ENCODE measurements at places on chromosomes 1 and 21. TPM values are rescaled to one million over a fixed set of nuclear protein-coding genes. Genes with fewer than 3 reads are reported as not detected.

ETV3L gene
- not detected for polyA plus RNA-seq

CFHR3 gene
- polyA plus RNA-seq = 0.24 TPM

RAB7B gene
- 11.5 TPM for polyA plus RNA-seq

DNA sequence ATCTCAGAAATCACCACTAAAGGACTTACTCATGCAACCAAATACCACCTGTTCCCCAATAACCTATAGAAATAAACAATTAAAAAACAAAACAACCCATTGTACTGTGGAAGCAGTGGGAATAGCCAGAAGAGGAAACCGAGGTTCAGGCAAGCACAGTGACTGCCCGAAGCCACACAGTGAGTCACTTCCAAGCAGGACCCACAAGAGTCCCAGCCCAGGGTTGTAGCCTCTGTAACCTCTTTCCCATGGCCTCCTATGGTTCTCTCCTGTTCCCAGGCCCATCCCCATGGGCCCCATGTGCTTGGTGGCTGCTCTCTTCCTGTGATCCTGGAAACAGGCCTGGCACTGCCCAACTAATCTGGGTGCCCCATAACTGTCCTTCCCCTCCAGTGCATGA lies 29.0 kb upstream of the HTR1D start:
- H3K27me3 ChIP-seq = no peaks in the 10 kb centered on the region
- no peak overlapping the region for H3K27ac ChIP-seq
- H3K4me3 ChIP-seq = no peak overlapping the region
- no peaks in the 10 kb centered on the region for H3K4me1 ChIP-seq

- H3K27ac ChIP-seq = no peak overlapping the region
- H3K4me1 ChIP-seq = peaks cover 5% of the 10 kb centered on the region
- H3K27me3 ChIP-seq = no peaks in the 10 kb centered on the region
- peak; percentile 79 for DNase-seq
Observed at GRCh38 chr1:203271018-203271743, 34.1 kb upstream of the BTG2 start.

DNA sequence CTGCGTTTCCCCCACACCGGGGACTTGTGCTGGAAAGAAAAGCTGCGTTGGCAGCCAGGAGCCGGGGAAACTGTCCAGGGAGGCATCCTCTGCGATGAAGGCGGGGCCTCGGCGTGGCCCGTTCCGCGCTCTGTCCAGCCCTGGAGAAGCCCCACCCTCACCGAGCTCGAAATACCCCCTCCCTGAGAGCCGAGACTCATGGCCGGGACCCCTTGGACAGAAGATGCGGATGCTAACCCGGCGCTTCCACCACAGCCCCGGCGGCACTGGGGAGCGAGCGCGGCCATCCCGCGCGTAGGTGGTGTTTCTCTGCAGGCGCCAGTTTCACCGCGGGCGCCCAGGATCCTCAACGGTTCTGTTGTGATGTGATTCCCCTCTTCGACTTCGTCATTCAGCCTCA lies 31.6 kb downstream of the PDE9A start:
- no peaks in the 10 kb centered on the region for H3K4me1 ChIP-seq
- DNase-seq = no peak
- no peak overlapping the region for H3K27ac ChIP-seq
- no peaks in the 10 kb centered on the region for H3K27me3 ChIP-seq
- no peak overlapping the region for H3K4me3 ChIP-seq

- H3K4me3 ChIP-seq = peak overlapping the region; percentile 33
- no peak overlapping the region for H3K27ac ChIP-seq
- no peak for DNase-seq
Observed at GRCh38 chr1:153633161-153633753, 609 bp upstream of the CHTOP start.

DNA sequence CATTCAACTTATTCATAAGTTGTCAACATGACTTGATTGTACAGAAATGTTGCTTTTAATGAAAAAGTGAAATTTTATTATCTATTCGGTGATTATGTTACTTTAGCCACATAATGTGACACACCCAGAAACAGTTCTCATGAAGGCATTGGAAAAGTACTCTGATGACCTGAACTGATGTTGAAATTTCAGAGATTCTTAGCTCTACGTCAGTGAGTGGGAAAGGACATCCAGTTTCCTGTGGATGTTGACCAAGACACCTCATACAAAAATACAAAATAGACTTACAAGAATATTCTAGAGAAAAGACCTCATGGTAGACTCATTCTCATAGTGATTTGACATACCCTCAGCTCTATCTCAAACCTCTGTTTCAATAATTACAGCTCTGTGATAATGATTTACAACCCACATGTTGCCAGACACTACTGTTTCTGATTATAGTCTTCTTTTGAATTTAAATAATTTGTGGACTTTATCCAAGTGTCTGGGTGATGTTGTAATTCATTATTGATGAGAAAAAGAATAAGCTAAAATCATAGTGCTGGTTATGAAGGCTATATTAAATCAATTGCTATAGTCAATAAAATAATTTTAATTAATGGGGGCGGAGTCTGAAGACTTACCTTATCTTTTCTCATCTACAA lies 37.3 kb downstream of the KCNK2 start:
- no peak for DNase-seq
- no peak overlapping the region for H3K27ac ChIP-seq
- no peaks in the 10 kb centered on the region for H3K27me3 ChIP-seq

GRCh38 chr1:27011058-27011764 lies 1.4 kb downstream of the TENT5B start:
- peak; percentile 61 for DNase-seq
- H3K4me3 ChIP-seq = peak overlapping the region; percentile 11
- H3K27me3 ChIP-seq = no peaks in the 10 kb centered on the region
- H3K27ac ChIP-seq = no peak overlapping the region
- H3K36me3 ChIP-seq = no peaks in the 10 kb centered on the region

GRCh38 chr1:40820251-40820797 lies 36.7 kb downstream of the KCNQ4 start:
- H3K27me3 ChIP-seq = no peaks in the 10 kb centered on the region
- H3K36me3 ChIP-seq = no peaks in the 10 kb centered on the region
- H3K27ac ChIP-seq = no peak overlapping the region

- DNase-seq = peak; percentile 23
- no peak overlapping the region for H3K4me3 ChIP-seq
- no peaks in the 10 kb centered on the region for H3K36me3 ChIP-seq
- peaks cover 13% of the 10 kb centered on the region for H3K4me1 ChIP-seq
- no peaks in the 10 kb centered on the region for H3K27me3 ChIP-seq
- no peak overlapping the region for H3K27ac ChIP-seq
Observed at GRCh38 chr1:67838180-67838910, 5.1 kb upstream of the GNG12 start.

- no peak for DNase-seq
- H3K36me3 ChIP-seq = no peaks in the 10 kb centered on the region
- H3K4me1 ChIP-seq = no peaks in the 10 kb centered on the region
Observed at GRCh38 chr1:5822266-5822665, 170.0 kb downstream of the NPHP4 start.

DNA sequence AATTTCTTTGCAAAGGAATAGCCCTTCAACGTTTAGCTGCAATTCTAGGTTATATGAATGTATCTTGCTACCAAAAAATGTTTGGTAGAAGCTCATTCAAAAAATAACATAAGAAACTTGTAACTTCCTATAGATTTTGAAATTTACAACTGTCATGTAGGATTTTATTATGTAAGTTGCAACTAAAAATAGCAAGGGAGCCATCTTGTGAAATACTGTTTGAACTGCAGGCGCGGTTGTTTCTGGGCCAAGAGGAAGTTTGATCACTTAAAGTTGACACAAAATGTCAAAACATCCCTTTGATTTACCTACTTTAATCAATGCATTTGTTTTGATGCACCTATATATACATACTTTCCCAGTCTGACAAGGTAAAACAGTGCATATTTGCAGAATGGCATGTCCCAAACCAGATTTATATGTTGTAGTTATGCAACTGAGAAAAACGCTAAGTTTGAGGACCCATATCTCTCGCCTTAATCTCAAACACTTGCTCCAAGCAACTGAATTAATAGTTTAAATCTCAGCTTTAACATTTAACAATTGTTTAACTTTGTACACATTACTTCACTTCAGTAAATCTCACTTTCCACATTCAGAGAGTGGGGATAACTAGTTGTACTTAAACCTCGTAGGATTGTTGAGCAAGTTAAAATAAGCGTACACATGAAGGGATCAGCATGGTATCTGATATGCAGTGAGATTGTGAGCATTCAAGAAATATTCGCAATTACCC lies 63.9 kb downstream of the KCNK2 start:
- no peaks in the 10 kb centered on the region for H3K4me1 ChIP-seq
- DNase-seq = no peak
- H3K36me3 ChIP-seq = no peaks in the 10 kb centered on the region

DNA sequence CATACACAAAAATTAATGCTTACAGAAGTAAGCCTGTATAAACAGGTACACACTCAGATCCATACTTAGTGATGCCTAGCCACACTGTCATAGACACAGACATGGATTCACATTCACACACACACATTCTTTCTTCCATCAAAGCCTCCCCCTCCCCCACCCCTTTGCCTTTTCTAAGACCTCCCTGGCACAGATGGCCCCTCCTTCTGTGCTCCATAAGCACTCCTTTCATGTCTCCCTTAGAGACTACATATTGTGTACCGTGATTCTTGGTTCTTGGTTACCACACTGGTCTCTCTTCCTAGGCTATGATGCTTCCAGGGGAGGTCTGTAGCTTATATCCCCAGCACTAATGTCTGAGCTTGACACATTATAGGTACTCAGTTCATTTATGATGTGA lies 2.0 kb upstream of the NHLH2 start:
- H3K4me1 ChIP-seq = peaks cover 6% of the 10 kb centered on the region
- no peaks in the 10 kb centered on the region for H3K36me3 ChIP-seq
- H3K27me3 ChIP-seq = no peaks in the 10 kb centered on the region
- DNase-seq = no peak

DNA sequence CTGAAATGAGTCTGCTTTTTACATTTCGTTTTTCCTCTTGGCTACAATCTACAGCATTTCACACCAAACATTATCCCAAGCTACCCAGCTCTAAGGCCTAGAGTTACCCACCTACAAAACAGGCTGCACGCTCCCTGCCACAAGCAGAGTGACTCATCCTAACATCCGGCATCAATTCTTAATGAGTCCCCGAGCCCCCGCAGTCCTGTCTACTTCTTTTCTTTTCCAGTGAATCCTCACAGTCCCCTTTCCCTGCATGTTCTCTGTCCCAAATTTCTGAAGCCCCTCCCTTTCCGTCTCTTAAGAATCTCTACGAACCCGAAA lies 650 bp downstream of the PCNX2 start:
- DNase-seq = no peak
- H3K4me3 ChIP-seq = peak overlapping the region; percentile 55
- H3K4me1 ChIP-seq = no peaks in the 10 kb centered on the region
- peak overlapping the region; percentile 68 for H3K27ac ChIP-seq
- H3K36me3 ChIP-seq = no peaks in the 10 kb centered on the region

DNA sequence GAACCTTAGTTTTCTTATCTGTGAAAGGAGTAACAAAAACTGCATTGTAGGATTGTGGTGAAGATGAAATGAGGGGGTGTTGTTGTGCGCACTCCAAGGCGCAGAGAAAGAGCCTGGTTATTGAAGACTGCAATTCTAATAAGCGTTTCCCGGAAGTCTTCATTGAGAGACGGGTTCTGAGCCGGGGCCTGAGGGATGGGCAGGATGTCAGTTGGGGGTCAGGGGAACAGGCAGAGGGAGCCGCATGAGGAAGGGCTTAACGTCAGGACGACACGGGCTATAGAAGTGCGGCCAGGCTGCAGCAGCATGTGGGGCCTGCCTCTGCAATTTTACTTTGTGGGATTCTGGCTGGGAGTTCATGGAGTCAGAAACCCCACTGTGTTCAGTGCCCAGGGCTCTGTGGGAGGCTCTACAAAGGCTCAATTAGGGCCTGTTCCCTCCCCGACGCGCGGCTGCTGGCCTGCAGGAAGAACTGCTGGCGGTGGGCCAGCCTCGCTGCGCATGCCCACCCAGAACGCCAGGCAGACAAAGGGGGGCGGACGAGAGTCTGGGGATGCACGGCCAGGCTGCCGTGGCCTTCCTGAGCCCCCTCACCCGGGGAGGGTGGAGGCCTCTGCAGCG lies 20.7 kb downstream of the TRIM62 start:
- H3K36me3 ChIP-seq = no peaks in the 10 kb centered on the region
- no peaks in the 10 kb centered on the region for H3K27me3 ChIP-seq
- no peak overlapping the region for H3K4me3 ChIP-seq
- no peak overlapping the region for H3K27ac ChIP-seq
- H3K4me1 ChIP-seq = peaks cover 6% of the 10 kb centered on the region

GRCh38 chr1:3471356-3472087 lies 17.1 kb downstream of the ARHGEF16 start:
- H3K4me3 ChIP-seq = no peak overlapping the region
- no peak for DNase-seq
- no peak overlapping the region for H3K27ac ChIP-seq
- H3K4me1 ChIP-seq = peaks cover 4% of the 10 kb centered on the region
- H3K27me3 ChIP-seq = no peaks in the 10 kb centered on the region
- no peaks in the 10 kb centered on the region for H3K36me3 ChIP-seq

DNA sequence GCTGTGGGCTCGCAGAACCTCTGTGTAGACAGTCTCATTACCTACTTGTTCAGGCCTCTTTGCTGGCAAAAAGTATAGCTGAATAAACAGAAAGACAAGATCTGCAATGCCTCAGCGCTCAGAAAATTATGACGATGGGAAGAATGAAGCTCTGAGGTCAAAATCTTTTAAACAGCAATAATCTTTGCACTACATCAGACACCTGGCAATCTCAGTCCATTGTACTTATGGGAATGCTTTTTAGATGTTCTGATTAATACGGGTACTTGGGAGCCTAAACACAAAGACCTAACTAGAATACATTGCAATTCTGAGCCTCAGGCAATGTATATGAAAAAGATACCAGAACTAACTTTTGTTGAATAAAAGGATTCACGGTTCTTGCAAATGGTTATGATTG lies 410.7 kb downstream of the SMYD3 start:
- no peaks in the 10 kb centered on the region for H3K36me3 ChIP-seq
- no peaks in the 10 kb centered on the region for H3K27me3 ChIP-seq
- peaks cover 3% of the 10 kb centered on the region for H3K4me1 ChIP-seq
- no peak overlapping the region for H3K4me3 ChIP-seq

Measured in ovary (tissue), 10 donors.